Osteoblast (primary cell): ENCODE measurements at places on chromosomes 1 and 21. TPM values are rescaled to one million over a fixed set of nuclear protein-coding genes. Genes with fewer than 3 reads are reported as not detected.

ITGB2 gene
- 13.3 and 15.2 TPM in 2 replicates for total RNA-seq

LCE1E gene
- not detected in 2 replicates for total RNA-seq

RASSF5 gene
- total RNA-seq = 0.59 and 0.72 TPM in 2 replicates

SPATA45 gene
- total RNA-seq = not detected in 2 replicates

HSD11B1 gene
- total RNA-seq = 0.88 and 1.8 TPM in 2 replicates

C1orf226 gene
- total RNA-seq = under 0.01 and 0.29 TPM in 2 replicates

FBXO28 gene
- total RNA-seq = 35.5 and 36.5 TPM in 2 replicates

SYPL2 gene
- 0.88 and 1.8 TPM in 2 replicates for total RNA-seq

G0S2 gene
- 10.5 and 11.2 TPM in 2 replicates for total RNA-seq

BACE2 gene
- total RNA-seq = 85.2 and 85.8 TPM in 2 replicates

RAB42 gene
- total RNA-seq = 5.0 and 5.1 TPM in 2 replicates
